ENCODE measurements at places on chromosomes 1 and 21.

DNA sequence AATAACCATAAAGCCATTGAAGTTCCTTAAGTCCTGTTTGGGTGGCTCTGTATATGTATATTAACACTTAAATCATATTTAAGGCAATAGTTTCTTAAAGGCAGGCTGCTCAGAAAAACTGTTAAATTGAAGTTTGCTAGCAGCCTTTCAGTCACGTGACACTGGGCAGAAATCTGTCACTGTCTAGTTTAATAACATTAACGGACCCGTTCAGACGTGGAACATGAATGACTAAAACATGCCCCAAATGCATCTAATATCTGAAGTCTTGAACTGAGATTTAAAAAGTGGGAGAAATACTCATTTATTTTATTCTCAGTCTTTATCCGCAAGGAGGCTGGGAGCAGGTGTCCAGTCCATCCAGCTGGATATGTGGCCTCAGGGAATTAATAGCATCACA lies 3.3 kb upstream of the SPATA1 start:
- DNase-seq, result no peak

DNA sequence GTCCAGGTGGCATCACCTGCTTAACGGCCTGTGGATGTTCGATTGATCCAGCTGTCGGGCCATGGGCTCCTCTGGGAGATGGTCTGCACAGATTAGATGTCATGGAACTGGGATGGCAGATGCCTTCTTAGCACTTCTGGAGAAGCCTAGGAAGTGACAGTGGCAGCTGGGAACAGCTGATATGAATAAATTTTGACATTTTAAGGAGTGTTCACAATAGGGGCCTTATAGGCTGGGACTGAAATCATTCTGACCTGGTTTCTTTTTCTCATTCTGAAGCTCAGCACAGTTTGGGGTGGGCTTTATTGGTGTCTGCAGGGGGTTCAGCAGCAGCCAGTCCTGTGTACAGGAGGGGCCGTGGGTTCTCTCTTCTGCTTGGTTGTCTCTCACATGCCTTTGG lies 175.3 kb downstream of the CACNA1E start:
- no peak for DNase-seq

DNA sequence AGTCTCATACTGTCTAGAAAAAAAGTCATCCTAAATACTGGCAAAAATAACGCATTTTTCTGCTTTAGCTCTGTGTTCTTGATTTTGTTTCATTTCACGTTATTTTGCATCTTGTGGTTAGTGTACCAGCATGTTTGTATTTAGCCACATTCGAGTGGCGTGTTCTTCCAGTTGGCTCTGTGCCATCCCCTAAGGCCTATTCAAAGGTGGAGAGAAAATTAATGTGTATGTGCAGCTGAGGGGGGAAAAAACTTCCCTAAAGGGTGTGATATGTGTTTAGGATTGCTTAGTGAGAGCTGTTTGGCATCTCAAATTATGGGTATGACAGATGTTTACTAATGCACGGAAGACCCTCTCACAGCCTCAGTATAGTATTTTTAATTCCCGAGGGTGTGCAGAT lies 12.1 kb downstream of the DNAJC16 start:
- no peak for DNase-seq

DNA sequence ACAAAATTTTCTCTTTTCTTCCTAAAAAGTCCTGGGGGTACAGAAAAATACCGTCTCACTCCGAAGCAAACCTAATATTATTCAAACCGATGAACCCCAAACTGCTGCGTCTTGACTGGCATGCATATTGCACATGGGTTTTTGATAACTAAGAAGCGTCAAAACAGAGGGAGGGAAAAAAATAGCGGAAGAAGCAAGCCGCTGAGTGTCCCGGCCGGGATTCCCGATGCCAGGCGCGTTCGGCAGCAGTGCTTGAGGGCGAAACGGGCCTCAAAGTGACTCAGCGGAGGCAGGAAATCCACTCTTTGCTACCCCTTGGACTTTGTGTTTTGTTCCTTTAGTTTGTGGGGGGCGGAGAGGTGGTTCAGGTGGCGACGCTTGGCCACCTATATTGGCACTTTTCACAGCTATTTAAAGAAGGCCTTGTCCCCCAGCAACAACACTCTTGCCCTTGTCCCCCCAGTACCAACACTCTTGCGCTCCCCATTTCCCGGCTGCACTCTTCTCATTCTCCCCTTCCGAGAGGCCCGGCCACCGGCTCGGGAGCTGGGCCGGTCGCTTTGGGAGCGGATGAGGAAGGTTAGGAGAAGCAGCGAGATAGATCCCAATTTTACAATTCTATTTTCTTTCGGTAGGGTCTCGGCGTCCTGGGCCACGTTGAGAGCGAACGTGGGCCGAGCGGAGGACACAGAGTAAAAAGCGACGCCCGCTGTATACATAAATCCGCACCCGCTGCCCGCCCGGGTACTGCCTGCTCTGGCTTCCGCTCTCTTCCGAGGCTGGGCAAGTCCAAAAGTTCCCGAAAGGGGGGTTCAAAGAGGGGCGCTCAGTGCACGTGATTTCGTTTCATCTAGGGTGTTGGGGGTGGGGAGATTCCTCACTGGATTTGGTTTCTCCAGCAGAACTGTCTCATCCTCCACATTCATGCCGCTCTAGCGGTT lies 2.5 kb downstream of the LMX1A start:
- peak; percentile 6 for DNase-seq

- peak; percentile 78 for DNase-seq
These were observed 4.0 kb downstream of the WDR26 start for GRCh38 chr1:224430511-224431113.

- DNase-seq, result no peak
These were observed 14.3 kb downstream of the TSPAN2 start for GRCh38 chr1:115074839-115075534.

- no peak for DNase-seq
These were observed 23.0 kb upstream of the CRP start for GRCh38 chr1:159737238-159737916.

GRCh38 chr21:44592446-44593311 lies at the start of gene KRTAP10-6:
TSS of gene KRTAP10-6 (minus strand) at chr21:44592505. CDS start at chr21:44592484, 21 bp downstream.
- no peak for DNase-seq

DNA sequence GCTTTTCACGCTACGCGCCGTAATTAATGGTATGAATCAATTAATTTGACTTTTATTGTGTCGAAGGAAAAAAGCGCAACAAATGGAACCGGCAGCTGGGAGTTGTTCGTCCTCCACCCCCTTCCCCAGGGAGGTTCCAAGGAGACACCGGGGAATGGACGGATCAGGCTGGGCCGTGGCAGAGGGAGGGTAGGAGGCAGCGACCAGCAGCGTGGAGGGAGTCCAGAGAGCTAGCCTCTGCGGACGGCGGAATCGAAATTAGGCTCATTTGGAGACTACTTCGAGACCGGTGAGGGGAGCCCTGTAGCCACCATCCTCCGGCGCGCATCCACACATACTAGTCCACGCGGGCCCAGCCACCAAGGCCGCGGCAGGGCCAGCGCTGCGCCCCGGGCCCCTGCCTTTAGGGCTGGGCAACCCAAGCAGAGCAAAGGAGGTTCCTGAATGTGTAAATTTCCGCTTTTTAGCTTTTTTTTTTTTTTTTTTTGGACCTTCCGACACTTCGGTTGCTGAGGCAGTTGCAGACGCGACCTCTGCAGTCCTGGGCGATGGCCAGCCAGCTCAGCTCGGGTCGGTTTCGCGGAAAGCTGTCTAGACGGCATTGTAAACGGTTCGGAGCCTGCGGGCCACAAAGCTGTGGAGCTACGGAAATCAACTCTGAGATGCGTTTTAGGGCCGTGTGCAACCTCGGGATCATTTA lies 2.2 kb upstream of the FOXD3 start:
- DNase-seq, result no peak

GRCh38 chr1:67724928-67725560 lies 40.0 kb downstream of the GADD45A start:
- peak; percentile 75 for DNase-seq

- DNase-seq, result no peak
These were observed 310 bp upstream of the SSR2 start for GRCh38 chr1:156021093-156021428.

DNA sequence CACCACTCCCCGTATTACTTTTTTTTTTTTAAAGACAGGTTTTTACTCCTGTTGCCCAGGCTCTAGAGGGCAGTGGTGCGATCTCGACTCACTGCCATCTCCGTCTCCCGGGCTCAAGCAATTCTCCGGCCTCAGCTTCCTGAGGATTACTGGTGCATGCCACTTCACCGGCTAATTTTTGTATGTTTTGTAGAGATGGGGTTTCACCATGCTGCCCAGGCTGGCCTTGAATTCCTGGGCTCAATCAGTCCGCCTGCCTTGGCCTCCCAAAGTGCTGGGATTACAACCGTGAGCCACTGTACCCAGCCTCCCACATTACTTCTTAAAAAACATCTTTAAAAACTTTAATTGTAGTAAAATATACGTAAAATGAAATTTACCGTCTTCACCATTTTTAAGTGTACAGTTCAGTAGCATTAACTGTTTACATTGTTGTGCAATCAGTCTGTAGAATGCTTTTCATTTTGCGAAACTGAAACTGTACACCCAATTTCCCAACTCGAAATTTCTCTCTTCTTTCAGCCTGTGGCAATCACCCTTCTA lies 77.0 kb downstream of the ZMYM4 start:
- no peak for DNase-seq

DNA sequence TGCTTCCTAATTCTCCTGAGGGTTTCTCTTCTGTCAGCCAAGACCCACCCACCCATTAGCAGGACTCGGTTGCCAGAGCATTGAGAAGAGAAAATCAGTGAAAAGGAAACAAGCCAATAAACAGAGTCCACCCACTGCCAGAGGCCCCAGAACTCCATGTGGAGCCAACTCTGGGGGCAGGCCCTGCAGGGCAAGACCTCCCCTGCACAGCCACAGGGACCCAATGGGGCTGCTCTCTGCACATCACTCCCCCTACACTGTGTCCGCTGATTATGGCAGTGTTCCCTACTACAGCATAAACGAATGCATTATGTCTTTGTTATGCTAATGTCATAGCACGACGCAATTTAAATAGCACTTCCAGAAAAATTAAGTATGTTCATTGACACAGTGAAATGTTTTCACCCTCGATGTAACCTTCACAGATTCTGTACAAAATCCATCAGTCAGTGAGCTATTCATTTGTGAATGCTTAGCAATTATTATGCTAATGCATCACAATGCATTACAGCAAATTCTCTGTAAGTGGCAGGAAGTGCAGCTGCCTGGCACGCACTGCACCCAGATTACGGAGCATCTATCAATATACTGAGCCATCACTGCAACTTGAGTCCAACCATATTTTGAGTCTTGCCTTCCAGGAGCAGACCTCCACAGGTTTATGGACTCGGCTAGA lies 56.4 kb downstream of the GRIK3 start:
- DNase-seq, result no peak

GRCh38 chr1:20443703-20444586 lies 42.1 kb downstream of the CAMK2N1 start:
- DNase-seq, result no peak

- DNase-seq, result no peak
These were observed 68.9 kb upstream of the ACTL8 start for GRCh38 chr1:17686258-17686657.

GRCh38 chr1:101190441-101190840 lies 46.4 kb upstream of the S1PR1 start:
- DNase-seq, result peak; percentile 63

Data from ELR (cell line).